ENCODE measurements at places on chromosomes 6 and 20.
A peak's percentile ranks its signal among the peaks of the same experiment; 100 is the strongest.

GRCh38 chr20:48623176-48623905, 204.5 kb downstream of the PREX1 start:
- no peak for DNase-seq

GRCh38 chr6:158009114-158009891, 27.6 kb downstream of the SYNJ2 start:
- peak; percentile 87 for DNase-seq

DNA sequence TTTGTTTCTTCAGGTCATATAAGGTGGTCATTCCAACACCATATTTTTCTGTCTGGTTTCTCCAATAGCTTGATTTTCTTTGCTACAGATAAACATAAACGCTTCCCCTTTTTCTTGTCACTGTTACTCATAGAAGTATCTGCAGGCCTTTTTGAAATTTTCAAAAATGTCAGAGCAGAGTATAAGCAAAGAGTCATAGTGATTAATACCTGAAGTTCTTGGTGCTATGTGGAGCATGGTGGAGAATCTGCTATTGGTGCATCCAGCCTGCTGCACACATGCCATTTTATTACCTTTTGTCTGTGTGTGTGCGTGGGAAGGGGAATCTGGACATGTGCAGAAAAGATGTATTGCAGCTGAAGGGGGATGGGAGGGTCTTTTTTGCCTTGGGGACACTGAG, 19.7 kb downstream of the STX11 start:
- no peak for DNase-seq

DNA sequence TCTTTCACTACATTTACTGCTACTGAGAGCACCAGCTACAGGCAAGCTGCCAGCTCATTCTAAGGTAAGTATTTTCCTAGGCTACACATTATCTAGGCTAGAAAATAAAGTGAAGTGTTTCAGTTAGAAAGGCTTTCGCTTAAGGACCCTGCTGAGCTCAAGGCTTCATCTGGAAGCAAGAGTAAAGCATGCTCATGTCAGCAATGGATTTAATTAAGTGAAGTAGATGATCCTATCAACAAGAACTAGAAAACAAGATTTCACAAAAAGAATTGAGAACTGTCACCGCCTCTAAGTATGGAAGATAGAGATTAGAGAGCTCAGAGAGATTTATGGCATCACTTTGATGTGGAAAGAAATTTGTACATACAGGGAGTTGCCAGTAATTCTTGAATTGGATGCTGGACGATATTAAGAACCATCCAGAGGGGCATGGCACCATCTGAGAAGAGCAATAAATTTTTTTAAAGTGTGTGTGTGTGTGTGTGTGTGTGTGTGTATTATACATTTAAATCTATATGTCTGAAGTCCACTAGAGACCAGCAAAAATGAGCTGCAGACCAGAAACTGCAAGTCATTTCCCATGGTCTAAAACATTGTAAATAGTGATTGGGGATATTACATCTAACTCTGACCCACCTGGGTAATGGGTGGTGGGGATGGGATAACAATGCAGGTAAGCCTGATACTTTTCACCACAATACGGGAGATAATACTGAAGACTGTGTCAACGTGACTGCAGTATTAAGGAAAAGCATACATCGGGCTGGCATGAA, 105.2 kb upstream of the MAP7 start:
- DNase-seq = no peak

DNA sequence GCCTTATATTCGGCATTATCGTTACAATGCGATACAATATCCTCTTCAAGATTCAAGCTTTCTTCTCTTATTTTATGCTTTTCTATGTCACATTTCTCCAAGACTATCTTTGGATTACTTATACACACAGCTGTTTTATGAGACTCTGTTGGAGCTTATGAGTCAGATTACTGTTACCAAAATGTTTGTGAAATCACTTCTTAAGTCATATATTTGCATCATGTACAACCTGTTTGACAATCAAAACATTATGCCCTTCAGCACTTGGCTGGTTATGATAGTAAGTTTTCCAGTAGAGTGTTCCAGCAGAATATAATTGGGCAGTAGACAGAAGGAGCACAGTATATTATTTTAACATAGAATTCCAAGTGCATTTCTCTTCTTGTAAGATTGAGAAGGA, 35.2 kb downstream of the BMP6 start:
- no peak for DNase-seq

DNA sequence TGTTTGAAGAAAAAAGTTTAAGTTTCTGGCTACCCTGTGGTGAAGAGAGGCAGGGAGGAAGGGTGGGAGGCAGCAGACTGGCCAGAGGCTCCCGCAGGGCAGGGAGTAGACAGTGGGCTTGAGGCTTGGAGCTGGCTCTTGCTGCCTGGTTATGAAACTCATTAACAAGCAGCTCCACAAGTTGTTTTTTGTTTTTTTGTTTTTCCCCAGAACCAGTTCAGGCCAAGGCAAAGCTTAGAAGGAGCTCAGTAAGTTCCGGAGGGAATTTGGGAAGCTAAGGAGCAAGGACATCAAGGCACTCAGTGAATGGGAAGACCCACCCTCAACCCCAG, 4.0 kb downstream of the DLL1 start:
- no peak for DNase-seq

- DNase-seq = peak; percentile 69
These were observed 36.3 kb downstream of the RNF146 start for GRCh38 chr6:127302728-127303660.

GRCh38 chr6:135382182-135382628, 115.3 kb downstream of the AHI1 start:
- DNase-seq = no peak

GRCh38 chr6:142542704-142543233, 241.0 kb downstream of the ADGRG6 start:
- peak; percentile 84 for DNase-seq

DNA sequence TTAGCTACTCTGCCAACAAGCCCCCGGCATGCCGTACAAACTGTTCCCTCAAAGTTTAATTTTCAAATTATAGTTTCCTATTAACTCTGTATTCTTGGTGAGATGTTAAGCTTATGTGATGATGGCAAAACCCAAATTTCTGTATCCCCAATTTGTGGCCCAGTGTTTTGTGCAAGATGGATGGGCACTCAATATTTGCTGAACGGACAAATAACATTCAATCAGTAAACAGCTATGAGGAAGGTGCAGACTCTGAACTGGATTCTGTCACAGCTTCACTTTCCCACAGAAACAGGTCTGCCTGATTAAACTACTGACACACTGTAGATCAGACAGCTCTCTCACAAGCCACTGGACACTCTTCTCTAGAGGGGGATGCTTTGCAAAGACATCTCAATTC, 54.1 kb downstream of the NUDT3 start:
- no peak for DNase-seq

GRCh38 chr20:18879262-18879661, 65.7 kb downstream of the SCP2D1 start:
- DNase-seq = no peak

DNA sequence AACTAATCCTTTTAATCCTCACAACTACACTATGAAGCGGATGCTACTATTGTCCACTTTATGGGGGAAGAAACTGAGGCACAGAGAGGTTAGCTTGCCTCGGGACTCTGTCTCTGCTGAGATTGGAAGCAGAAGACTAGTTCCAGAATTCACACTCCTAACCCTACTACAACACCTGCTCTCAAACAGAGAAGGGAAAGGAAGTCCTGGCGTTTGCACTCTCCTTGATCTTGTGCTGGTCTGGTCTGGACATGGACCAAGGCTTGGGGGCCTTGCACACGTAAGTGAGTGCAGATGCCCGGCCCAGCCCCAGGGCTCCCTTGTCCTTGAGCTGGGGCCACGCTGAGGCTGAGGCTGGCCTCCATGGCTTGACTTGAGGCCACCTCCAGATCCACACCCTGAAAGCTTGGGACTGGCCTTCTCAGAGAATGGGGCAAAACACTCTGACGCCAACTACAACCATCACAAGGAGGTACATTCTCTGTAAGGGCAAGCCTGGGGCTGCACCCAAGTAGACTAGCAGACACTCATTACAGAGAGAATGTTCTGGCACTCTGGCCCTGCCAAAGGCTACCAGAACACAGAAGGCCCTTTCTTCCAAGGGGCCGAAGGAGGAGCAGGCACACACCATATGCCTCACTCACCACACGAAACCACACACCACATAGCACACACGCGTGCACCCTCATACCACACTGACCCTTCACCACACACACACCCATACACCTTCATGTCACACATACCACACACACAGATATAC, 33.3 kb upstream of the EZR start:
- DNase-seq = no peak

DNA sequence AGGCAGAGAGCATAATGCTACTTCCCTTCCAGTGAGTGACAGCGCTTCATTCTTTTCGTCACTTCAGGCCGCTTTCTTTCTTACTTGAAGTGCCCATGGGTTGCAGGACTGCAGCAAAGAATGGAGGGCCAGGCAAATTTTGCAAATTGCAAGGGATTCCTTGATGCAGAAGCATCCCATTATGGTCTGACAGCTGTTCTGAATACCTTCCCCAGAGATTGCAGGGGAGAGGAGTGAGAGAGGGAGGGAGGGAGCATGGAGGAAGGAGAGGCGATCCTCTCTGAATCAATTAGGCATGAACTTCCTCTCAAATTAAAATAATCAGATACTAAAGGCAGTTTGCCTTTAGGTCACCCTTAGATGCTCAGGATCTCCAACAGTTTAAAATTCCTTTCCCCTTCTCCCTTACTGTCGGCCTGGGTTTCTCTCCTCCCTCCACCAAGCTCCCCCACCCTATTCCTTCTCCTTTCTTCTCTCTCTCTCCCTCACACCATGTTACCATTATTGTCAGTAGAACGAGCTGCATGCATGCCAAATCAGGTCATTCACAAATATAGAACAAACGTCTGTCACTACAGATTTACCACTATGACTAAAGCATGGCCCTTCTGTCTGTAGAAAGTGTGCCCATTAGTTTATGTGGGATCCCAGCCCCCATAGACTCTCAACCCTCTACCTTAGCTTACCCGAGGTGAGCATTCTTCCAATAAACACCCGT, 289.2 kb downstream of the CD83 start:
- DNase-seq = no peak

DNA sequence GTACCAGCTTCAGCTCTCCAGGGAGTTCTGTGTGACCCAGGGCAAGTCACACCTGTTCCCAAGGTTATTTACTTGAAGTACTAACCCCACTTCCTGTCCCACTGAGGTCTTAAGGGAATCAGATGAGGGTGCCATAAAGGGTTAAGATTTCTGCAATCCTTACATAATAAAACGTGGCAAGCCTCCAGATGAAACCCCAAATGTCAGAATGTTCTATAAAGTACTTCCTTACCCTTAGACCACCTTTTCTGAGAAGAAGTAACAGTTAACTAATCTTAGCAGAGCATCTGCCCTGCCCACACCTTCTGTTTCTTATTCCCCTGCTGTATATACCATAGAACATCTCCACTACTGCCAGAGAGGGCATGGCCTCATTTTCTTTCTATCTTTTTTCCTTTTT, 6.0 kb upstream of the AVP start:
- no peak for DNase-seq

- no peak for DNase-seq
These were observed 718.3 kb downstream of the KIF16B start for GRCh38 chr20:15854911-15855310.

GRCh38 chr6:7087491-7087979, 20.2 kb upstream of the RREB1 start:
- no peak for DNase-seq

- no peak for DNase-seq
These were observed 616.9 kb upstream of the MAN1A1 start for GRCh38 chr6:119966484-119966883.

Data from adrenal gland (tissue), 19 donors.